ENCODE measurements at places on chromosomes 3 and 15.

DNA sequence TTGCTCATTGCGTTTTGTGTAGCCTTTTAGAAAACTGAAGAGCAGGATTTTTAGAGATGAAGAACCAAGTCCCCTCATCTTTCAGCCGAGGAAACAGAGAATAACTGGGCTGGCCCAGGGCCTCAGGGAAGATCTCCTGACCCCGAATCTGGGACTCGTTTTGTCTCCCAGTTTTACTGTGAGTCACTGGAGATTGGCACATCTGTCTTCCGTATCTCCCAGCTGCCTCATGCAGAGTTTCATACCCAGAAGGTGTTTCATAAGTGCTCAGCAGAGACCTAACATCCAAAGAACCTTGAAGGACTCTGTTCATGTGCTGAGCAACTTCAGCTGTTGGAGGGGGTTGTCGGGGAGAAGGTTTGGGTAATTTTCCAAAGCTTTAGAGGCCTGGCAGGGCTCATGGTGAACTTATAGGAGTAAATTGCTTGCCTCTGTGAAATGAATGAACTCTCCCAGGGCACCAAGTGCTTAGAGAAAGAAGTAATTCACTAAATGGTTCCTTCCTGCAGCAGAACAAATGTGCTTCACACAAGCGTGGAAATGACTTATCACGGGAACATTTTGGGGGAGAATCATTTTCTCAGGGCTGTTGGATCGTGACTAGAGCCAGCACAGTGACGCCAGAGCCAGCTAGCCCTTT lies 121.4 kb downstream of the FAM43A start:
- peak; percentile 57 for DNase-seq

- peak; percentile 96 for DNase-seq
Observed at GRCh38 chr3:99505646-99506269, 132.6 kb upstream of the COL8A1 start.

GRCh38 chr3:153060346-153060745 lies 101.7 kb upstream of the RAP2B start:
- no peak for DNase-seq

DNA sequence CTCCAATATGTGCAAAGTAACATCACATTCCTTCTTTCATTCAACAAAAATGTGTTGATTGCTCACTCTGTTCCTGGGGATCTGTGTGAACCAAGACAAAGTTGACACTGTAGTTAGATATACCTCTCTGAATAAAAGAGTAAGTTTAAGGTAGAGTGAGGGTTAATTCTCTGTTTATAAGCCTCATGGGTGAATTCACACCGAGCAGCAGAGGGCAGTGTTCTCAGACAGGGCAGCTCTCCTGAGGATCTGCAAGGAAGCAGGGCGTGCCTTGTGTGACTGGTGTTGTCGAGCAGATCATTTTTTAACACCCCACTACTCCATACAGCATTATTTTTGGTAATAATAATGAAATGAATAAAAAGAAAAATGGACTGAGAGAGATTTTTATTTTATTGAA lies 34.4 kb downstream of the PAQR9 start:
- no peak for DNase-seq

DNA sequence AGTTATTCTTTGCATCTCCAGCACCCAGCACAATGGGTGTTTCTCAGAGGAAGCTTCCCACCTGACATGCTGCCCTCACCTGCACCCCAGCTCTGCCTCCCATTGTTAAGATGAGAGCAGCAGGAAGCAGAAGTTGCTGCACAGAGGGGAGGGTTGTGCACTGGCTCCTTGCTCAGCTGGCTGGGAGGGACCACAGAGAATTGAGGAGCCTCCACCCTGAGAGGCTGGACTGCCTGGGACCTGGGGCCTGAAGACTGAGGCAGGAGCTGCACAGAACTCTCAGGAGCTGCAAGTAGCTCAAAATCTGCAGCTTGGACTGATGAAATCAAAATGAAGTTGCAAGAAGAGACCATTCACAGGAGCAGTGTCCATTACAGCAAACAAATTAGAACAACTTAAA lies 222.3 kb upstream of the LINGO1 start:
- no peak for DNase-seq

DNA sequence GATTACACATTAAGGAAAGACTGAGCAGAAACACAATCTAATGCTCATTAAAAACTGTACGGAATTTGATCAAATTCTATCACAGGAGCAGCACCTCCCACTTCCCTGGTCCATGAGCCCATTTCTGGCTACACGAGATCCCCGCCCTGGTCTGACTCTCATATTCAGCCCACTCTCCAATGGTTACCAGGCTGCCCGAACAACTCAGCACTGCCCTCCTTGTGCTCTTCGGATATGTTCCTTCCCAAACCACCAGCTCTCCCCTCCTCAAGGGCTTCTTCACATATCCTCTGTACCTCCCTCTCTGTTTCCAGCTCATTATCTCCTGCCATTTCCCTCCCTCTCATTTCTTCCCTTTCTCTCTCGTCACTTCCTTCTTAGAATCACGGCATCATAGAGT lies 180.5 kb downstream of the RSL24D1 start:
- no peak for DNase-seq
